ENCODE measurements at places on chromosomes 13 and 19.

DNA sequence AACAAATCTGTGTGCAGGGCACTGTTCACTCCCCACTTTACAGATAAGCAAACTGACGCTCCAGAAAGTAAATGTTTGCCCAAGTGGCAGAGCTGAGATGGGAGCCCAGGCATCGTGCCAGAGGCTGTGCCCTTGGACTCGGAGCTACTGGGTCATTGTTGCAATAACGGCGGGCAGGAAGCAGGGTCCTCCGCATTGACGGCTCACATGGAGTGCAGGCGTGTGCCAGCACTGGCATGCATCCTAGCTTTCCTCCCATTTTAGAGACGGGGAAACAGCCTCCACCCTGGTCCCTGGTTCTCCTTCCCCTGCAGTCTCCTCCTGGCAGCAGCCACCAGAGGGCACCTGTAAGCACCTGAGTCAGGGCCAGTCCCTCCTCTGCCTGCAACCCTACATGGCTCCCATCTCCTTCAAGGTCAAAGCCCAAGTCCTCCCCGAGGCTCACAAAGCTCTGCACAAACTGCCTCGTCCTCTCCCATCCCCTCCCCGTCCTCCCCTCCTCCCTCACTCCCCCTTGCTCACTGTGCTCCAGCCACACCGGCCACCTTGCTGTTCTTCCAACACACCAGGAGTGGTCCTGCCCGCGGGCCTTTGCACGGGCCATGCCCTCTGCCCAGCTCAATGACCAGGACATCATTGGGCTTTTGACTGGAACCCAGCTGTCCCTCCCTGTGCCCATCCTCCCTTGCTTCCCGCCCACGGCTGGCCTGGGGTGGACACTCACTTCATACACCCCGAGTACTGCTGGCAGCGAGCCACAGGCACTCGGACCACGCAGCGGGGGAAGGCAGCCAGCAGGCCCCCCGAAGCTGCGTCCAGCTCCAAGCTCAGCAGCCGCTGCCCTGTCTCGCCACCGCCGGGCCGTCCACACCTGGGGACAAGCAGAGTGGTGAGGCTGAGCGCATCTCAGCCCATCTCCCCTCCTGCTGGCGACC is 7.7 kb upstream of the LRG1 start:
- peak; percentile 30 for DNase-seq

- peak; percentile 11 for DNase-seq
These were observed 232.5 kb downstream of the SLC7A1 start for GRCh38 chr13:29362849-29363604.

GRCh38 chr13:20351281-20352022 is 119.3 kb upstream of the GJB6 start:
- DNase-seq = no peak

GRCh38 chr19:18168673-18169381 is 4.8 kb upstream of the IFI30 start:
- no peak for DNase-seq

DNA sequence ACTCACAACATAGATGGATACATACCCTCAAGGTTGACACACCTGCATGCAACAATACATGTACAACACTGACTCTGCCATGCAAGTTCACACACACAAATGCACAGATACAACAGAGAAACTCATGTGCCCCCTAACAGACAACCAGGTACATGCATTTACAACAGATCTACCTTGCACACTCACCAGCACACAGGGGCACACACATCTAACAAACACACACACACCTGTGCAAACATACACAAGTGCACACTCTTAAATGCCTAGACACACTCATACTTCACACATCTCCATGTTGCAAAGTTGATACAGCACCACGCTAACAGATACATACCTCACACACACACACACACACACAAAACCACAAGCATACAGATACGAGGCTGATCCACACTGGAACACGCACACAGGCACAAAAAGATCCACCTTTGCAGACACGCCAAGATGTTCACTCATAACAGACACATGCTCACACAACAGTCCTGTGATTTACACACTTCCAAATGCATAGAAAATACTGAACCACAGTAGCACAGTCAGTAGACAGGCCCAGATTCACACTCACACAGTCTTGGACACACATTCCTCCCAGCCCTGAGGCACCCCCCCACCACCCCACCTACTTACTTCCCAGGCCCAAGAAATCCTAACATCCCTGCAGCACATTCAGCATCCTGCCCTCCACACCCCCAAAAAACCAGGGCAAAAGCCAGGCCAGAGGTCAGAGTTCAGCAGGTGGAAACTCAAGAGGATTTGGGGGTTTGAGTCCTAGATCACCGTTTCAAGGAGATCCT is 1.4 kb downstream of the LRFN1 start:
- DNase-seq = no peak

DNA sequence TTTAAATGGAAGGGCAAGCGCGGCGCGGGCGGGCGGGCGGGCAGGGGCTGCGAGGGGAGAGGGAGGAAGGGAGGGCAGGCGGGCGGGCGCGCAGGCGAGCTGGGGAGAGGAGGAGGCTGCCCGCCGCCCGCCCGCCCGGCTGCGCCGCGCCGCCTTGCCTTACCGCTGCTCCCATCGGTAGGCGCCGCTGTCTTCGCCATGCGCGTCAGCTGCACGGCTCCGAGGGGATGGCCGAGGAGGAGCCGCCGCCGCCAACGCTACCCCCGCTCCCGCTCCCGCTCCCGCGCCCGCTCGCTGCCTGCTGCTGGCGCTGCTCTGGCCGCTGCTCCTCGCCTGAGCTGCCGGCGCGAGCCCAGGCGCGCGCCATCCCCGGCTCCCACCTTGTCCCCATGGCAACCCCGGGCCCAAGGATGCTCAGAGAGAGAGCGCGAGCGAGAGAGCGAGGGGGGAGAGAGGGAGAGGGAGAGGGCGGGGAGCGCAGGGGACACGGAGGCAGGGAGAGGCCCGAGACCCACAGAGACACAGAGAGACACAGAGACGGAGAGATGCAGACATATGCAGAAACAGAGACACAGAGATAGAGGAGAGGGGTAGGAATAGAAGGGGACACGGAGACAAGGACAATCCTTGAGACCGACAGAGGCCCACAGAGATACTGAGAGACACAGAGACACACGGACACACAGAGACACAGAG is 40.3 kb downstream of the DEDD2 start:
- peak; percentile 91 for DNase-seq

DNA sequence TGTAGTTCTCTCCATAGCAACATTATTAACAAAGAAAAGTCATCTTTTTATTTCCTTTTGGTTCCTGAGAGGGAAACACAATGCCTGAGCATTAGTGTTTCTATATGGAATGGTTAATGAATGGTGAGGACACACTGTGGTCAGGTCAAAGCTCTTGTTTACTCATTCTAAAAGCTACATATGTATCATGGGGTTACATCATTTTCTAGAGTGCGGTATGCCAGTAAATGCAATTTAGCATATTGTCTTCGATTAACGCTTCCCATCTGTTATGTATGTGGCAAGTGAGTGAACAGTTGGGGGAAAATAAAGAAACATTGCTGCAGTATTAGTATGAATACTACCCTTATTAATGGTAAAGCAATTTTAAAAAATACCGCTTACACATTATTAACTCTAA is 1152.2 kb upstream of the SPRY2 start:
- DNase-seq = no peak

DNA sequence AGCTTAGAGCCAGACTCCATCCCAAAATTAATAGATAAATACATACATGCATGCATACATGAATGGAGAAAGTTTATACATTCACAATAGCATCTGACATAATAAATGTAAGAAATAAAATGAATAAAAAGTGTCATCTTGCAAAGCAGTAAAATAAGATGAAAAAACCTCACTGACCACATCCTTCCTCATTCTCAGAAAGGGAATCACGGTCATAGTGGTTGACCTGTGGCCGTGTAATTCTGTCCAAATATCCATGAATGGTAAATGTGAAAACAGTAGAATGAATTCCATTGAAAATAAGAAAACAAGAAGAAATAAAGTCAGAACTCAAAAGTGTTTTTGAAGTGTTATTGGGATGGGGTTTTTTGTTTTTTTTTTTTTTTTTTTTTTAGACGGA is 9.8 kb upstream of the CDC42EP5 start:
- no peak for DNase-seq

DNA sequence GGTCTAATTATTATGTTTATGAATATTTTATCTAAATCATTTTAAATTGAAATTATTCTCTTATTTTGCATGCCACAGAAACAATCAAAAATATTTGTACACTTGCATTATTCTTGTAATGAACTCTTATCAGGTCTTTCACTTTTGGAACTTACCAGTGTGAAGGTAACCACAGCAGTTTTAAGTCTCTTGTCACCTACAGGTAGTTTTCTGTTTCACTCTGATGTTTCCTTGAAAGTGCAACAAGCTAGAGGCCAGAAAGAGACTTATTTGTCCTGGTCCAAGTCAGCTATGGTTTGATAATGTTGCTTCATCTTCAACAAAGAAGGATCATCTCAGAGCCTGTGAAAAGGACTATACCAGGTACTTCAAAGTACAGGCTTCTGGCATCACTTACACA is 133.4 kb upstream of the NBEA start:
- DNase-seq = no peak

- peak; percentile 29 for DNase-seq
These were observed 423.2 kb upstream of the SGCG start for GRCh38 chr13:22757530-22758120.

GRCh38 chr13:35804901-35805300 is 326.3 kb downstream of the DCLK1 start:
- DNase-seq = no peak

DNA sequence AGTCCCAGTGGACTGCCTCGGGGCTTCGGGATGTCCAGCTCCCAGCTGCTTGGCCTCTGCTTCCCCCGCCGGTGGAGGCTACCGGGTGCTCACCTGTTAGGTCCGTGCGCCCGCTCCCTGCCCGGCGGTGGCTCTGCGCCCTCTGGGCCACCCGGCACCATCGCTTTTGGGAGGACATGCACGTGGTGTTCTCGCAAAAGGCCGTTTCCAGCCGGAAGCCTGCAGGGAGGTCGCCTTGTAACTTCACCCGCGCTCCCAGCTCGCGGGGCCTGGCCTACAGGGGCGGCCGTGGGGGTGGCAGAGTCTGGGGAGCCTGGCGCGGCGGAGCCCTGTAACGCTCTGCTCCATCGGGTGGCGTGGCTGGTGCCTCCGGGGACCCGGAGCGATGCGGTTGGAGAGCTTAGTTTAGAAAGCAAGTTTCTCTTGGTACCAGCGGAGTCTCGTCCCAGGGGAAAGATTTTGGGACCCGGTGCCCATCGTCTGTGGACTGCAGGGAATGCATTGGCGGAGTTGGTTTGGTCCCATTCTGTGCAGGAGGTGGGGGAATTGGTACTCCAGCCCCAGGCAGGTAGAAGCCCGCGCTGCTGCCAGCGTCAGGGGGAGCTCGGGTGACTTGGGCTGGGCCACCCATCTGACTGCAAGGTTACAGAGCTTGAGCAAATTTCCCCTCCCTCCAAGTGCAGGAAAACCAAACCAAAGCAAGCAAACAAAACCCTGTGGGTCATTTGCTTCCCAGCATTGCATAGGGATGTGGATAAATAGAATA is 673 bp downstream of the SPATA13 start:
- DNase-seq = peak; percentile 65

- no peak for DNase-seq
These were observed 473.9 kb downstream of the ZNF536 start for GRCh38 chr19:30846102-30846501.

- no peak for DNase-seq
These were observed 7.4 kb downstream of the GPC6 start for GRCh38 chr13:93233997-93234416.

GRCh38 chr13:101942038-101942437 is 459.8 kb downstream of the FGF14 start:
- peak; percentile 82 for DNase-seq

DNA sequence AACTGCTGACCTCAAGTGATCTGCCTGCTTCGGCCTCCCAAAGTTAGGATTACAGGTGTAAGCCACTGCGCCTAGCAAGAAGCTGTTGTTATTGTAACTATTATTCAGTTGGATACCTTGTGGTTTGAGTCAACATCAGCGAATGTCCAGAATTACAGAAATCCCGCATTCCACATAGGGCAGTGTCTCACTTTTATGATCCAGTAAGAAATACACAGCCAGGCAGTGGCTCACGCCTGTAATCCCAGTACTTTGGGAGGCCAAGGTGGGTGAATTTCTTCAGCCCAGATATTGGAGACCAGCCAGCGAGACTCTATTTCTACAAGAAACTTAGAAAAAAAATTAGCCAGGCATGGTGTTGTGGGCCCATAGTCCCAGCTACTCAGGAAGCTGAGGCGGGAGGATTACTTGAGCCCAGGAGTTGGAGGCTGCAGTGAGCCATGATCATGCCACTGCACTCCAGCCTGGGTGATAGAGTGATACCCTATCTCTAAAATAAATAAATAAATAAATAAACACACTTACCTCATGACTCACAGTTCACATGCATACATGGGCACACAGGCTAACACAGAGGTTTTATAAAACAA is 43.8 kb downstream of the SPTBN4 start:
- no peak for DNase-seq

DNA sequence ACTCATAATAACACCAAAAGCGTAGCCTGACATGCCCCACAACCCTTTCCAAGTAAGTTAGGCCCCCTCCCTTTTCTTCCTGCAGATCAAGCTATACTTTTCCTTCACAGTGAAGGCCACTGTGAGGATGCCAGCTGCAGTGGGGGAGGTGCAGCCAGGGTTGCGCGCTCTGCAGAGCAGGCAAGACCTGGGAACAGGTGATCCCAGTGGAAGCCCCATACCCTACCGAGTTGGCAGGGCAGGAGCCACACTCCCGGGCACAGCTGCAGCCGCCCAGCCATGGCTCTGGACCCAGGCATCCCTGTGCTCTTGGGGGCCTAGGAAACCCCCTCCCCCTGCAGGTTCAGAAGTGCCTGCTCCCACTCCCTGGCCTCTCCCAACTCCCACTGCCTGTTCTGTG is 18.7 kb downstream of the MTMR6 start:
- DNase-seq = no peak

- DNase-seq = peak; percentile 75
These were observed 351.4 kb downstream of the KCNRG start for GRCh38 chr13:50366488-50367174.

GRCh38 chr13:93525087-93525486 is 298.5 kb downstream of the GPC6 start:
- DNase-seq = no peak

- no peak for DNase-seq
These were observed 23.4 kb downstream of the MED26 start for GRCh38 chr19:16604615-16605014.

GRCh38 chr13:23856008-23856750 is 33.0 kb downstream of the MIPEP start:
- no peak for DNase-seq

DNA sequence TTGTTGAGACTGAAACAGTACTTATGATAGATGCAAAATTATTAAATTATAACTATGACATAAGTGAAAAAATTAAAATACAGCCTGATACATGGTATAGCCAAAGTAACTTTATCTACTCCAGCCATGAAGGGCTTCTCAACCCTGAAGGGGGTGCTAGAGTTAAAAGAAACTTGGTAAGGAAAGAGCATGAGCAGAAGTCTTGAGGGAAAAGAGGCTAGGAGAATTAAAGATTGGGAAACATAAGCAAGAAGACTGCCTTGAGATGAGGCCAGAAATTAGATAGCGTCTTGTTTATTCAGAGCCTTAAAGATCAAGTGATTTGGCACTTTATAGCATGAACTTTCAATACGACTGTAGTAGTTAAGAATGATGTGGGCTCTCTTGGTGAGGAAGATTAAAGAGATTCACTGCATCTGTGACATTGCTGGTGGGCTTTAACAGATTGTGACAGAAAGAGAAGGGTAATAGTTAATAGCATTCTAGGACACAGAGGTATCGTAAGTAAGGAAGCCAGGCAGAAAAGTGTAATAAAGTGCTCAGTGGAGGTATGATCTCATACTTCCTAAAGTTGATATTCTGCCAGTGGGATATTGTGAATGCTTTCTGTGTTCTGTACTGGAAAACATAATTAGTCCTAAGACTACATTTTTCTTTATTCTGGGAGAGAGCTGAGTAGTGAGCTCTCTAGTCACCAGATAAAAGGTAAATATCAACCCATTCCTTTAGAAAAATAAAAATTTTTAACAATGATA is 385.4 kb upstream of the PRR20A start:
- DNase-seq = no peak
